ENCODE measurements at places on chromosomes 3 and 15.

GRCh38 chr15:27396996-27397395, 426.0 kb downstream of the GABRG3 start:
- ATAC-seq: no peak

- ATAC-seq: no peak
Measured at GRCh38 chr3:134313847-134314587, 60.2 kb downstream of the AMOTL2 start.

- no peak for ATAC-seq
Measured at GRCh38 chr15:98977441-98977840, 30.2 kb downstream of the PGPEP1L start.

DNA sequence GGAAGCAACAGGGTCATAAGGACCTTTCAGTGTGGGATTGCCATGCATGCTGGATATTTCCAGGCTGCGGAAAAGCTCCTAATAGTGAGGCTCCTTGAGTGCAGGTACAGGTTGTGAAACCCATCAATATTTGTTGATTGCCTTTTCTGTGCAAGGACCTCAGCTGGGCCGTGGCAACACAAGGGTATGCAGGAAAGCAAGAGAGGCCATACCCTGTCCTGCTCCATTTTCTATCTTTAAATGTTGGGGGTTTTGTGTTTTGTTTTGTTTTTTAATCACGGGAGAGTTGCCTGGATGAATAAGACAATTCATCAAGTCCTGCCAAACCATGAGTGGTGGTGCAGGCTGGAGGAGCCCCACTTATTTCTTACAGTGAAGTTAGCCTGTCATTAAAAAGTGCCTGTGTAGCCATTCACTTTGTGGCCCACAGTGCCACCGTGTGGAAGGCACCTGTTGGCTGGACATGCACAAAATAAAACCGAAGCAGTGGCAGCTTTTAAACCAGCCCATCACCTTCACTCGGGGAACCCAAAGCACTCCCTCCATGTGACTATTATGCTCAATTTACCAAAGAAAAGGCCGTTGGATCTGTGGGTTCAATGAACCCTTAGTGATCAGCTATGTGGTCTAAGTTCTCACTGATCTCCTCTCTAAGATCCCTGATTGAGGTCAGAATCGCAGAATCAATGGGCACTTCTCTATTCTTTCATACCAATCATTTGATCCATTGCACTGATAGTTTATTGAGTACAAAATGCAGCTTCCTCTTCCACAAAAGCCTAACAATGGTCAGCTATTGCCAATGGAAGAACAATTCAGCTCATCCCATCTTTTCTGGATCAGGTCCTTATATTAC, 42.2 kb downstream of the CLDN18 start:
- peak; percentile 50 for ATAC-seq

- no peak for ATAC-seq
Measured at GRCh38 chr15:81146466-81146865, 12.4 kb downstream of the CFAP161 start.

- no peak for ATAC-seq
Measured at GRCh38 chr15:84898761-84899160, 14.3 kb downstream of the SLC28A1 start.

- ATAC-seq: no peak
Measured at GRCh38 chr3:177005718-177006405, 191.4 kb downstream of the TBL1XR1 start.

GRCh38 chr15:27473845-27474244, 502.9 kb downstream of the GABRG3 start:
- no peak for ATAC-seq
